Activated naive CD4-positive, alpha-beta T cell treated with anti-CD3 and anti-CD28 coated beads, Interleukin-2, amount 50 U/mL, for 16 hours (primary cell): ENCODE measurements at places on chromosomes 7 and 10.

- DNase-seq, result no peak
Observed at GRCh38 chr10:121659236-121659635, 61.0 kb upstream of the FGFR2 start.

DNA sequence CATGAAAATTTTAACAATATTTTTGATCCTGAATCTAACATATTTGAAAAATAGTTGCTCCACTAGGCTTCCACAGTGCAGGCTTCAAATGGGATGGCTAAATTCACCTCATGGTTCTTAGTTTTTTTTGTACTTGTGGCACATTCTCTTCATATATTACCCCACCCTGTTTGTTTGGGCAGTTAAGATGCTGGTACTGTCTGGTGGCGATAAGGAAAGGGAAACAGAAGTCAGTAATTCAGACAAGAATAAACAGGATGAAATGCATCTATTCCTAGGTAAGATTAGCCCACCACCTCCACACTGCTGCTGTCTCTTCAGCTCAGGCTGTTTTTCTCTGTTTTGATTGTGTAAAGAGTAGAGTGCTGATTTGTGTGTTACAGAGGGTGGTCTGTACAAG lies 44.2 kb downstream of the GLRX3 start:
- DNase-seq, result no peak

DNA sequence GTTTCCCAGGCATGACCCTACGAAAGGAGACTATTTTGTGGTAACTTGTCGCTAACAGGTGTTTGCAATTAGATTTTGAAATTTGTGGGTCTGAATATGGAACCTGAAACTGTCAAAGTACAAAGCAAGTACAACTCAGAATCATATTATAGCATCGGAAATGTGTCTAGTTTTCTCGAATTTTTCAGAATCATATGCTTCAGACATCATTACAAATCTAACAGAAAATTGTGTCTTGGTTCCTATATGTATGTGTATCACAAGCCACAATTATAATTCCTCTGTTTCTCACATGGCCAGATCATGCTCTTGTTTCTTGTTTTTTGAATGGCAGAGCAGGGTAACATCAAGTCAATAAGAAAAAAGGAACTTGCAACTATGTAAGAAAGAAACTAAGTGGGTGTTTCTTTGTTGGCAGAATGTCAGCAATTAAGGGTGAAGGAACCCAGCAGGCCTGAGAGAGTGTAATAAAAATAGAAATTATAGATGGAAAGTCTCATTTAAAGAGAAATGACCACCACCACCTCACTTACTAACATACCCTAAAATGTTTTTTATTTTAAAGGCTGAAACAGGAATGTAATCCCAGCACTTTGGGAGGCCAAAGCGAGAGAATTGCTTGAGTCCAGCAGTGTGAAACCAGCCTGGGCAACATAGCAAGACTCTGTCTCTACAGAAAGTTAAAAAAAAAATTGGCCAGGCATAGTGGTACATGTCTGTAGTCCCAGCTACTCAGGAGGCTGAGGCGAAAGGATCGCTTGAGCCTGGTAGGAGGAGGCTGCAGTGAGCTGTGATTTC lies 51.3 kb downstream of the PRTFDC1 start:
- DNase-seq, result no peak

DNA sequence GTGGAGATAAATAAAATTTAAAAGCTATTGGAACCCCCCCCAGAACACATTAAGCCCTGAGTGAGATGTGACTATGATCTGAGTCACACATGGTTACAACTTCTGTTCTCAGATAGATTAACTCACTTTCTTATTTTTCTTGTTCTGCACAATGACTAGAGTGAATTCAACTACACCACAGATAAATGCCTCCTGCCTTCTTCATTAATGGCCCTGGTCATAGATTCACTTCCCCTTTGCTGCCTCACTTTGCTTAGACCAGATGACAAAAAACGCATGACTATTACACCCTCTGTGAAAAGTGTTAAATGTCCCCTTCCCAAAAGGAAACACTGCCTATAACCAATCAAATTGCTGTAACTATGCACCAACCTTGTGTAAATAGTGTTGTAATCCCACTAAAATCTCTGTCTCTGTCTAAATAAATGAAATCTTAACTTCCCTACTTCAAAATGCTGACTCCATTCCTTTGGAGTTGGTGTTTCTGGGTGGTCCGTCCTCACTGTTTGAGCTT lies 49.4 kb downstream of the AKR1D1 start:
- no peak for DNase-seq

DNA sequence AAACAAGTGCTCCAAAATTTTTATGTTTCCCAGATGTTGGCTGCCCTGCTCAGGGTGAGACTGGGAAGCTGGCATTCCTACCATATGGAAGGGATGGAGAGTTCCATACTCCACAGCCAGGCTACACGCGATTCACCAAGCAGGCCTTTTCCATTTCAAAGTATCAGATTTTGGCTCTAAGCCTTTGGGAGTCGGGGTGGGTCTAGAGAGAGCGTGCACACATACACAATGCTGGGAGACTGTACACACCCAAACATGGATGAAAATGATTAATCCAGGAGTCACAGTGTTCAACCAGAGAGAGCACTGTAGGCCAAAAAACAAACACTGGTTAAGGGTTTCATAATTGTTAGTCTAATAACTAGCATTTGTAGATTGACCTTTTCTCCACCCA lies 295.0 kb downstream of the BICC1 start:
- no peak for DNase-seq

- DNase-seq, result no peak
Observed at GRCh38 chr7:84817016-84817415, 369.8 kb downstream of the SEMA3D start.

GRCh38 chr10:80372675-80373074 lies 16.1 kb downstream of the DYDC2 start:
- DNase-seq, result no peak

DNA sequence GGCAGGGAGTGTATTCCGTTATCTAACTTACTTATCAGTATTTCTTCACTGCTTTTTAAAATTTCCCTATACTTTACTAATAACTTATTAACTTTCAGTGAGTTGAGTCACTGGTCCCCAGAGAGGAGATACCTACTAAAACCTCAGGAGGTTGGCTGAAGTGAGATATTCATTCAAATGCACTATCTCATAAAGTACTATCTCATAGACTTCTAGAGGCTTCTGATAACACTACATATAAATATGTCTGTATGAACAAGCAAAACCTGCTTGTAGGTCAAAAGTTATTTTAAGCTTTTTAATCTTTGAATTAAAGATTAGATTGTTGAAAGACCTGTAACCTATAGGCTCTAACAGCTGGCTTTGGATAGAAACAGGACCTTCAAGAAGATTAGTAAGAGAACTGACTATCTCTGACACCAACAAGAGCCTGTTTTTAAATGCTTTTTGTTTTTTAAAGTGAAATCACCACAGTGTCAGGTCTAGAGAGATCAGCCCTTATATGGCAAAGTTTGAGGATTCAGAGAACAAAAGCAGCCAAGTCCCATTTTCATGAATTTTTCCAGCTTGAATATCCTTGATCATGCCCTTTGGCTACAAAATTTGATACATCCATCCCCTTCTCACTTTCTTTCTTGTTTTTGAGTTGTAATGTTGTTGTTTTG lies 242.2 kb downstream of the ARL4A start:
- DNase-seq, result no peak

GRCh38 chr7:149790146-149790548 lies 16.8 kb upstream of the ZNF467 start:
- DNase-seq, result peak; percentile 38

- DNase-seq, result no peak
Observed at GRCh38 chr10:792083-792791, 102.8 kb upstream of the DIP2C start.

GRCh38 chr7:33745934-33746333 lies 159.4 kb upstream of the BMPER start:
- DNase-seq, result no peak

- DNase-seq, result no peak
Observed at GRCh38 chr10:119409906-119410305, 132.6 kb downstream of the RGS10 start.

DNA sequence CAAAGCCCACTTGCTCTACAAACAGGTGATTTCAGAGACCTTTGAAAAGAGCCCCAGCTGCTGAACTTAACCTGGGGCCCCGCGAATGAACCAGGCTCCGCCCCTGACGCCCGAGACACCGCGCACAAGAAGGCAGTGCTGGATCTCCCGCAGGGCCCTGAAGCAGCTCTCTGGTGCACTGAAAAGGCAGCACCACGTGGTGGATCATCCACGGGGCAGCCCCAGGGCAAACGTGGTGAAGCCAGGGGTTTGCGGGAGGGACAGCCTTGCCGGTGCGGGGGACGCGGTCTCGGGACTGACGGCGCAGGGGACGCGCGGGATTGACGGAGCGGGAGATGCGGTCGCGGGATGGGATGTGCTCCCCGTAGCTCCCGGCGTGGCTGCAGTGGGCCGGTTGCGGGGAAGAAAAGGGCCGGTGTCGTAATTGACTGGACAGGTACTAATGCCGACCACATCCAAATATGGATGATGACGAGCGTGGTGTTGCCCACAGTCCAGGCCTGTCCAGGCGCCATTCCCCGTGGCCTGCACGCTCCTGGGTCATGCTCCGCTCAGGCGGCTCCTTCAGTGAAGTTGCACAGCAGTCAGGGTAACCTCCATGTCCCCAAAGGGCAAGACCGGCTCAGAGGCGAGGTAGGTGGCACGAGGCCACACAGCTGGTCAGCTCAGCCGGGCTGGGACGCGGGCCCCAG lies 421.1 kb downstream of the DNAJB6 start:
- no peak for DNase-seq

DNA sequence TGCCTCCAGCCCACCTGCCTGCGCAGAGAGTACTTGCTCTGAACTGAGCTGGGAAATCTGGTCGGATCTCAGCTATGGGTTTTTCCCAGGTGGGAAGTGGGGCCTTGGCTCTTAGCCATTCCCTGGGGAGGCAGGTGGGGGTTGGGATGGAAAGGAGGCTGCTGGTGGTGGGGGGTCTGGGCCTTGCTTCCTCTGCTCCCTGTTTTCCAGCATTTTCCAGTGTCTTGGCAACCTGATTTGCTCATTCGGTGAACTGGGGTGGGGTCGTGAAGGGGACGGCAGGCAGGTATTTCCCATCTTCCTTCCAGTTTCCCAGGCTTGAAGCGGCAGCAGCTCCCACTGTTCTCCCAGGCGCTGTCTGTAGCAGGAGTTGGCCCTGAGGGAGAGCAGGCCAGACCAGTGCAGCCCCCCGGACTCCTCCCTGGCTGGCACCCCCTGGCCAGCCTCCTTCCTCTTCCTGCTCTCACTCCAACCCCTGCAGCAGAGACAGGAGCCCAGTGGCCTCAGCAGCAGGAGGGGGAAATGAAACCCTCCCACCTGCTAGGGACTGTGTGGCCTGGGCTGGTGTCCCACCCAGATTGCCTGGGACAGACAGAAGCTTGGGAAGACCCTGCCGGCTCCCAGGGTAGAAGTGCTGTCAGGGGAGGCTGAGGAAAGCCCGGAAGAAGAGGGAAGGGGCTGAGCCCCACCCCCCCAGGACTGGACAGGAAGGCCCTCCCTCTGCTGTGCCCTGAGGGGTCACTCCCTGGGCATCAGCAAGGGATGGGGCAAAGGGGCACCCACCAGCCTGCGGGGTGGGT lies 6.6 kb downstream of the TRIM8 start:
- no peak for DNase-seq

DNA sequence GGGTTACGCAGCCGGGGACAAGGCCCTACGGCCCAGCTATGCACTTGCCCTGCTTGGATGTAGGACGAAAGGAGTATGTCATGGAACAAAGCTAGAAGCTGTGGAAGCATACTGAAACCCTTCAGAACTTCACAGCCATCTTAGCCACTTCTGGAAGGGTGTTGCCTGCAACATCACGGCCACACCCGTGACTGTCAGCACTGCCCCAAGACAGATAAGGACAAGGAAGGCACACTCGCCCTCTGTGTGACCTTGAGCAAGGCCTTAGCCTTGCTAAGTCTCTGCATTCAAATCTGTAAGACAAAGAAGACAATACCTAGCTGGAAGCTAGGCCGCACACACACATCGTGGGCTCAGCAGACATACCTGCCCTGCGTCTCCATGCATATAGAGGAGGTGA lies 352.5 kb upstream of the MGMT start:
- no peak for DNase-seq
